ENCODE measurements at places on chromosomes 1 and 21.
A peak's percentile ranks its signal among the peaks of the same experiment; 100 is the strongest.

DNA sequence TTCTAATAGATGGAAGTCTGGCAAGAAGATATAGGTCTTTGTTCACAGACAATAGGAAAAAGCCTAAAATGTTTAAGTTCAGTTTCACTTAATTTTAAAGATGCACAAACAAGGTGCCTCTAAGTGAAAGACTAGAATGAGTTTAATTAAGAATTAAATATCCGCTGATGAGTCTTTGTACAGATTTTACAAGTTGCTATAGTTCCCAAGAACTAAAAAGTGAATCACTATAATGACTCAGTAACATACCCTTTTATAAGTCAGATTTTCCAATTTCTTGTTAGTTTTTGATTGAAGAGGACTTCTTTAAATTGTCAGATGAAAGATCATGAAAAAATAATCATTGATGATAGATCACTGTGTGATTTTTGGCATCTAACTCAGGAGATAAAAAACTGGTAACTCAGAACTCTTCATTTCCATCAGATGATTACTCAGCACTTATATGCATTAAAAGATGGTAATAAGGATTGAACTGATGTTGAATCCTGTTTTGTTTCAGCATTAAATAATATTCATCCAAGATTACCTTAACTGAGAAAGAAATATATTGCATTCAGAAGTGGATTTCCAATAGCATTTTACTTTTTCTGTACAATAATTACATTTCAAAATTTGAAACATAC lies 59.0 kb upstream of the ST6GALNAC3 start:
- DNase-seq: no peak

DNA sequence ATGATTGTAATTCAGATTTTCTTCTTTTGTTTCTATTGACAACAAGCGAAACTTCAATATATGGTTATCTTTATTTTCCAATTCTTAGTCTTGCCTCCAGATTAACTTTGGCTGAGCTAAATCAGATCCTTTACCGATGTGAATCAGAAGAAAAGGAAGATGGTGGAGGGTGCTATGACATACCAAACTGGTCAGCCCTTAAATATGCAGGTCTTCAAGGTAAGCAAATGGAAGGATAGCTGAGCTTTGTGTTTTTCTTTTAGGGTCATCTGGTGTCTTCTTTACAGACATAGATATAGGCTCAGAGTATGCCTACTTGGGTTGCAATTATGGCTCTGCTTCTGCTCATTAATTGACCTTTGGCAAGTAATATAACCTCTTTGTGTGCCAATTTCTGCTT lies 37.7 kb downstream of the AGL start:
- no peak for DNase-seq

DNA sequence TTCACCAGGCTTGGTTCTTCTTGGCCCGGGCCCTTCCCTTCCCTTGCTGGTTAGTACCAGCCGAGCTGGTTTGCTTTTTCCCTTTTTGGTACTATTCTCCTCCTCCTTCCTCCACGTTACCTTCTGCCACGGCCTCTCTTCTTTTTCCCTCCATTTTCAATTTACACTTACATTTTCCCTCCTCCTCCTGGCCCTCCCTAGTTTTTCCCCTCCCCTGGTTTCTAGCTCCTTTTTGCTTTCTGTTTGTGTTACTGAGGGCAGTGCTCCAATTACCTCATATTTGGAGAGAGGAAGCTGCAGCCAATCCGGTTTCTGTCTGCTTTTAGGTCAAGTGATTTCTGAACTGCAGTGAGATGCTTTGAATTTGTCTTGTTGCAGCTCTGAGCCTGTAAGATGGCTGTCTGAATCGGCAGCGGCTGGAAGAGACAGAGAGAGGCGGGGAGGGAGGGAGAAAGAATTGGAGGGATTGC lies 63.7 kb downstream of the MACF1 start:
- DNase-seq: peak; percentile 41

DNA sequence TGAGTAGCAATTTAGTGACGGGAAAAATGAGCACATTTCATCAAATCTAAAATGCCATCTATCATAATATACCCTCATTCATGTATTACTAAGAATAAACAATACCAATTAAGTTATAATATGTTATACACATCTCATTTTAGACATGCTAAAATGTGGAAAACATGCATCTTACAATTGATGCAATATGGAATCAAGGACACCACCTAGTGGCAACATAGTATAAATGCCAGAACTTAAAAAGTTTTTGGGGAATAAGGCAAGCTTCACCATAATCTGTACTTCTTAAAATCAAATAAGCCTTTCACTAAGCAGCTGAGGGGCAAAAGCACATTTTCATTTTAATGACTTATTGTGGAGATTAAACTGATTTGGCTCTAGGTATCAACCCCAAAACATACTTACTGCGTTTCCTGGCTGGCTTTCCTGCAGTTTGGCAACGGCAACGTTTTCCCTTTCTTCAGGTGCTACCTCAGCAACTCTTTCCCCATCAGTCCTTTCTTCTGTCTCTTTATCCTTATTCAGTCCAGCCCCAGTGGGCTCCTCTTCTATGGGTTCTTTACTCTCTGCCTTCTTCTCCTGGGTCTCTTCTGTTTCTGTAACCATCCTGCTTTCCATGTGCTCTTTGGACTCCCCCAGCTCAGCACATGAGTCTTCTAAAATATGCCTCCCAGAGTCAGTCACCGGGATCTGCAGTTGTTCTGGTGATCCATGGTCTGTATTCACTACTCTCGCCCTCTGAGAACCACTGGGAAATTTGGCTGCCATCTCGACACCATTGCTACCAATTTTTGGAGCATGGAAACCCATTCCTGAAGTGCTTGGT lies 11.4 kb downstream of the SDE2 start:
- DNase-seq: peak; percentile 84

GRCh38 chr1:169786974-169787373 lies 7.7 kb downstream of the METTL18 start:
- DNase-seq: no peak

DNA sequence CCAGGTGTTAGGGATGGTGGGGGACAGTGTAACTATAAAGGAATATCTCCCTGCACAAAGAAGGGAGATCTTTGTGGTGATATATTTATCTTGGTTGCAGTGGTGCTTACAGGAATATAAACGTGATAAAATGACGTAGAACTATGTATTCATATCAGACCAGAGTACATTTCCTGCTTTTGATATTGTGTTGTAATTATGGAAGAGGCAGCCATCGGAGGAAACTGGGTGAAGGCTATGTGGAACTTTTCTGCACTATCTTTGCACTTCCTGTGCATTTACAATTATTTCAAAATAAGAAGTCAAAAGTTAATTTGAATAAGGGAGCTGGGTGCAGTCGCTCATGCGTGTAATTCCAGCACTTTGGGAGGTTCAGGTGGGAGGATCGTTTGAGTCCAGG lies 37.6 kb downstream of the NDUFS5 start:
- peak; percentile 41 for DNase-seq

GRCh38 chr21:25539606-25540005 lies 67.7 kb downstream of the MRPL39 start:
- DNase-seq: no peak

- DNase-seq: no peak
These were observed 107.7 kb upstream of the TMPRSS2 start for GRCh38 chr21:41615613-41616012.

DNA sequence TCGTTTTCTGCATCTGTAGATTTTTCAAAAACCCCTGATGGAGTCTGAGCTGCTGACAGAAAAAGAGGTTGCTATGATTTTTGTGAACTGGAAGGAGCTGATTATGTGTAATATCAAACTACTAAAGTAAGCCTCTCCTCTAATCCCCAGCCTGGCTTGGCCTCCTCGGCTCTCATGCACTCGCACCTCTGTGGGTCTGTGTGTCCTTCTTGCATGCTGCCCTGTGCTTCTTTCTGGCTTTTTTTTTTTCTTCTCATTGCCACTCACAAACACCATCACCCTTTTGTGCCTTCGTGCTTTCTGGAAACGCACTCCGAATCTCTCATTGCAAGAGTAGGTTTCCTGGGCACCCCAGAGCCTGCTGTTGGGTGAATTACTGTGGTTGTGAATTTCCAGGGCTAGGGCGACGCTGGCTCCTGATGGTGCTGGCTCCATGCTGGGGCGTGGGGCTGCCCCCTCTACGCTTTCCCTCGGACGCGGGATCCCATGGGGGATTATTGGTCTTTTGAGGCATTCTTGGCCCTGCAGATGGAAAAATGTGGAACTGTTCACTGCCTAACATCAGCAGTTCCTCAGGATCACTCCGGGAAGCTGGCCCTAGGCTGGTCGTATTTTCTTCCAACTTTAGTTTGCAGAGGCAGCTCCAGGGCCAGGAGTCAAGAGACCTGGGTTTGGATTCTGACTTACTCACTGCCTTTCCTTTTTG lies 56.8 kb downstream of the ATP5PO start:
- DNase-seq: no peak

GRCh38 chr1:205760606-205761005 lies 10.6 kb upstream of the NUCKS1 start:
- no peak for DNase-seq

DNA sequence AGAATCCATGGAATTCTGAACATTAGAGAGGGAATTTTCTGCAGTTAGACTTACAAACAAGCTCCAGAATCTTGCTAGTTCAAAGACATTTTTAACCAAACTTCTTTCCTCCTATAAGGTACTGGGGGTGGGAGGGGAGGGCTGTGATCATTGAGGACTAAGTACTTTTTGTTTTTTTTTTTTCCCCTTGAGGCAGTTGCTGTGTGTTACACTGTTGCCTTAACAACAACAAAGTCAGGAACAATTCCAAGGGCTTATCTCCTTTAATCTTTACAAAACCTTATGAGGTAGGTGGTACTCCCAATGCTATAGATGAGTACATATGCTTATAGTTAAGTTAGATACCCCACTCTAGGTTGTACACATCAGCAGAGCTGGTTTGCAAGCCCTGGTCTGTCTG lies 62.9 kb downstream of the PPP1R12B start:
- DNase-seq: no peak
